Stimulated activated naive CD8-positive, alpha-beta T cell treated with anti-CD3 and anti-CD28 coated beads, Interleukin-15, amount 100 ng/mL, for 72 hours (primary cell): ENCODE measurements at places on chromosomes 11 and 22.

- DNase-seq: no peak
Measured at GRCh38 chr11:129396454-129396853, 20.8 kb downstream of the BARX2 start.

GRCh38 chr11:73750228-73750627 is 10.6 kb downstream of the RAB6A start:
- no peak for DNase-seq

- no peak for DNase-seq
Measured at GRCh38 chr11:39174196-39174595, 2285.3 kb downstream of the LRRC4C start.

GRCh38 chr11:69362315-69362714 is 68.4 kb downstream of the MYEOV start:
- DNase-seq: no peak

DNA sequence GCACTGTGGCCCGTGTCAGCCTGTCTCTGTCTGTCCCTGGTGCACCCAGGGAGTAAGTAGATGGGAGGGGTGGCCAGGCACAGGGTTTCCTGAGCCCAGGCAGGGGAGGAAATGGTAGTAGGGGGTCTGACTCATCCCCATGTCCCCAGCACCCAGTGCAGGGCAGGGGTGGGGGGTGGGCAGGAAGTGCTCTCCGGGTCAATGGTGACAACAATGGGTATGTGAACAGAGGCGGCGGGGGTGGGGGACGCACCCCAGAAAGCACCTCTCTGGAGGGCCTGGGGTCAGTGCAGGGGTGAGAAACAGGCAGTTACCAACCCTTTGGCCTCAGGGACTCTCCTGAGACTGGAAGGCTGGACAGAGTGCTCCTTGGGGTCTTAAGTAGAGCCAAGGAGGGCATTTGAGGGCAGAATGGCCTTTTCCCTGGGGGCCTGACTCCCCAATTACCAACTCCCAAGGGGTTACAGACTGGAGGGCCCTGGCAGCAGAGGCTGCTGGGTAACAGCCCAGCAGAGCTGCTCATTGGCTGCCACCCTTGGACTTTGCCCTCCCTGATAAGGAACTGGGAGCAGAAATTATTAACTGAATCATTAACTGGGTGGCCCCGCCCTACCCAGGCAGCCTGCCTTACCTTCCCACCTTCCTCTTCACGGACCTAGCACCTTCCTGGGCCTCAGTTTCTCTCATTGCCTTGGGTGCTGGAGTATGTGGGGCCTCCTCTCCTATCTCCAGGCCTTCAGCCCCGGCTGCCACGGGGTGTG is 4.2 kb downstream of the MYRF start:
- peak; percentile 68 for DNase-seq

GRCh38 chr11:14906578-14906977 is 14.5 kb upstream of the CYP2R1 start:
- peak; percentile 27 for DNase-seq

- DNase-seq: peak; percentile 72
Measured at GRCh38 chr22:36156515-36157419, 3.8 kb downstream of the APOL3 start.

DNA sequence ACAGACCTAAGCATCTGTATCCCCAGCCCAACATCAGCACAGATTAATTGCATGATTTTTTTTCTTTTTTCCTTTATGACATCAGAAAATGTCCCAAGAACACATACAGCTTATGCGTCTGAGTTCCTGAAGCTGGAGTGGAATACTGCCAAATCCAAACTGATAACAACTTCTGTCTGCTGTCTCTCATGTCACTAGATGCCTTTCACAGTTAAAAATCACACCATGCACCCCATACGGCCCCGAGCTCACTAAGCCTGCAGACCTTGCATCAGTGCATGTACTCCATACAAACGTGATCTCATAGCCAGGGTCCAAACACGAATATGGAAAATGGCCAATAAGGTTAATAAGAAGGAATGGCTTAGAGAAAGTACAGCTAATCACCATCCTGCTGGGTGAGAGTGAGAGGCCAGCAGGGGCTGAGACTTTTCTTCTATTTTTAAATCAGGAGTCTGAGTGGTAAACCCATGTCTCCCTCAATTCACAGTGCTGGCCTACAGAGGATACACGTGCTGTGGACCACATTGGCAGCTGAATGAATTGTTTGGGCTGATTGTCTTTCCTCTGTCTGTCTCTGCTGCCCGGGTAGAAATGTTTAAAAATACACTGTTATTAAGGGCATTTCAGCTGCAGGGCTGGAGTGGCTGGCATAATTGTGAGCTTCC is 350.6 kb upstream of the RAG2 start:
- DNase-seq: no peak

DNA sequence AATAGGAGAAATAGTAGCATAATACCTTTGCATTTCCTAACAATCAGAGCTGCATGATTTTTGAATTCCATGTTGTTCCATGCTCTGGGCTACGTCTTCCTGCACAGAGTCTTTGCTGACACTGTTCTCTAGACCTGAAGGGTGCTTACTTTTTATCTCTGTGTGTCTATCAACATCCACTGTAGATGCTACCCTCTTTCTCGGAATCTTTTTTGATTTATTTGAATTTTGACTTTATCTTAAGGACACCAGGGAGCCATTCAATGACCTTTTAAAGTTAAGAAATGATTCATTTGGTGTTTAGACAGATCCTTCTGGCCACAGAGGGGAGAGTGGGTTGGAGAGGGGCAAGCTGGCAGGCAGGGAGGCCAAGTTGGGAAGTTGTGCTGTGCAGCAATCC is 90.1 kb downstream of the LDLRAD3 start:
- no peak for DNase-seq

- no peak for DNase-seq
Measured at GRCh38 chr11:11940551-11940950, 67.9 kb downstream of the DKK3 start.
